Activated T-cell treated with anti-CD3 and anti-CD28 coated beads, Interleukin-2, amount 50 U/mL, for 24 hours (primary cell): ENCODE measurements at places on chromosomes 7 and 10.

GRCh38 chr10:58662314-58662713 lies 149.6 kb downstream of the BICC1 start:
- no peak for DNase-seq

DNA sequence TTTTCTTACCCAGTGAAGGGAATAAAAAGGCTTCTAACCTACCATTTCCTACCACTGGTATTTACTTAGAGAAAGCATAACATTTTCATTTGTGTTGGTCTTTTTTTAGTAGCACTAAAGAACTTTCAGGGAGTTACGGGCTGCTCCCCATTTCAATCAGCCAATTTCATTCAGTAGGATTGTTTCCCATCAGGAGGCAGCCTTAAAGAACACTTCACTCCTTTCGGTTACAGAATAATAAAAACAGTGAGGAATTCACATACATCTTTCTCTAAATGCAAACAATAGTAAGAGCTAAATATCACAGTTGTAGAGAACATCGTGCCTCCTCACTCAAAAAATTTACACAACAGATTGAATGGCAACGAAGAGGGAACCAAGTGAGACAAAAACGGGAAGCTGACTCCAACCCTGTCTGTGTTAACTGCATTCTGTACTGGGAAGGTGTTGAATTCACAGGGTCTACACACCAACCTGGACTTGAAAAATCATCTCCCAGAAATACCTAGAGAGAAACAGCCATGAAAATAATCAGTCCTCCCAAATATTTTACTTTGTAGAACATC lies 55.5 kb upstream of the ABLIM1 start:
- no peak for DNase-seq

GRCh38 chr10:82288461-82288881 lies 413.5 kb downstream of the NRG3 start:
- DNase-seq, result no peak

- no peak for DNase-seq
These were observed 3.5 kb upstream of the SRRM3 start for GRCh38 chr7:76198202-76198601.

- no peak for DNase-seq
These were observed 496 bp downstream of the BRI3 start for GRCh38 chr7:98281757-98282606.

DNA sequence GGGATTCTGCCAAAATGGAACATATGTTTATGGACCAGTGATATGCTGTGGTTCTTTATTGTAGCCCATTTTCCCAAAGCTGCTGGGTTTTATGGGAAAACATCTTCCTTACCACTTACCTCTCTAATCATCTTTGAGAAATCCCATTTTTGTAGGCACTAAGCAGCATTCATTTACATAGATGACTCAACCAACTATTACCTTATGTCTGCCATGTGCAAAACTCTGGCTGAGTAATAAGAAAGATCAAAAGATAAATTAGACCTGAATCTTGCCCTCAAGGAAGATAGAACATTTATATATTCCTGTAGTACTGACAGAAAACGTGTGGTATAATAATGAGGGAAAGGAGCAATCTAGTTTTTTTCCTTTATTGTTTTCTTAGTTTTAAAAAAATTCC lies 24.3 kb downstream of the CBLL1 start:
- DNase-seq, result no peak
